ENCODE measurements at places on chromosomes 5 and 9.

DNA sequence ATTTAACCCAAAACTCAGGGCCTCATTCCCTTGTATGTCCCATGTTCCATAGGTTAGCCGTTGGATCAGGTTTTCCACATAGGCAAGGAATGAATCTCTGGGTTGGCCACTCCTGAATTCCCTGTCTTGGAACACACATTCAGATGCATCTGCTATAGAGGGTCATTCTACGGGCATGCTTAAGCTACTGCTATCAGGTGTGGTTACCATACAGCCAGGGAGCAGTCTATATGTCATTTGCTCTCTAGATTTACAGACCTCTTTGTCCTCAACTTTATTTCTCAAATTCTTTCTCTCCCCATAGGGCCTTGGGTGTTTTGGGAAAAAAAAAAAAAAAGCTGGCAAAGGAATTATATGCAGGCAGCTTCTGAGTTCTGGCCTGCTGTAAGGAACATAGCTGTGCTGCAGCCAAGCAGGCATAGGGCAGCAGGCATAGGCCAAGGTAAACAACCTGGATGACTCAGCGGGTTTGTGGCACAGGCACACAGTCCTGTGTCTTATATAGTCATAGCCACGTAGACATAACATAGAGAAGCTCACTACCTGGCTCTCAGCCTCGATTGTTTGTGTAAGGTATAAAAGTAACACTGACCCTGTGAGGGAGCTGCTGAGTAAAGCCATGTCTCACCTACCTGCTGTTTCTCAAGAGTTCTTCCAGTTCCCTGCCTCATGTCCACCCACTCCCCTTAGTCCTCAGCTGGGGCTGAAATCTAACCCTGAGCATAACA is 141.5 kb downstream of the OSTF1 start:
- no peak for DNase-seq

- DNase-seq: no peak
Measured at GRCh38 chr9:95887926-95888497, 12.5 kb downstream of the ERCC6L2 start.

DNA sequence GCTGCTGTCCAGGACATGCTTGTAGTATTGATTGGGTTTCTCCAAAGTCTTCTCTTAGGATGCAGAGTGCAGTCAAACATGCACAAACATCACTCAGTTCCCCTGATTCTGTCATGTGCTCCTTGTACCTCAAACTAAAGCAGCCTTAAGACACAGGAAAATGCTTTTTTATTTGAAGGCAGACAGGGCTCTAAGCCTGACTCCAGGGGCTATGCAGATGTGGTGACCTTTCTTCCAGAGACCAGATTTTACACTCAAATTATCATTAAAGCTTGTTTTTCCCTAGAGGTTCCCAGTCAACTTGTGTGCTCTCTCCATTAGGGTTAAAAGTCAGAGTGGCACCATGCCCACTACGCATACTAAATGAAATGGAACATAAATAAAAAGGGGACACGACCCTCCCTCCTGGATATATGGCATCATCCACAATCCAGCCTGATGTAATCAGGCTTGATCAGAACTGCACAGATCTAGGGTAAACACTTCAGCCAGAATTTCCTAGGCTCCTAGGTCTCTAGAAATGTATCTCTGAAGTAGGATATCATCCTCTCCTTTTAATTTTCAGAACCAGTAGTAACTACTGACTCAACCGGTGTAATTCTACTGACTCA is 771.1 kb downstream of the NR2F1-AS1 start:
- DNase-seq: no peak

GRCh38 chr9:18520416-18521047 is 46.6 kb downstream of the ADAMTSL1 start:
- DNase-seq: no peak

DNA sequence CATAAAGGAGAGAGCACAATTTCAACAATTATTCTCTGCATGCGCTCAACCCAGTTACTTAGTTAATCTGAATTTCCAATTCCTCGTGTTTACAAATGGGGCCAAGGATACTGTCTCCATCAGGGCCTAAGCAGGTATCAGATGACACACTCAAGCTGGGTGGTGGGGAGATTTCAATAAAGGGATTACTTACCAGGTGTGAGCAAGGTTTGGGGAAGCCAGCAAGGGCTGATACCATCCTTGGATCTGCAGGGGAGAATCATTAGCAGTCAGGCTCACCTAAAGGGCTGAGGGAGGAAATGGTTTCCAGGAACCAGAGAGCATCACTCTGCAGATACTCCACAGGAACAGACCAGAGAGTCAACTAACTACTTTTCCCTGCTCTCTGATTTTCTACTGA is 487.1 kb downstream of the NTRK2 start:
- no peak for DNase-seq

DNA sequence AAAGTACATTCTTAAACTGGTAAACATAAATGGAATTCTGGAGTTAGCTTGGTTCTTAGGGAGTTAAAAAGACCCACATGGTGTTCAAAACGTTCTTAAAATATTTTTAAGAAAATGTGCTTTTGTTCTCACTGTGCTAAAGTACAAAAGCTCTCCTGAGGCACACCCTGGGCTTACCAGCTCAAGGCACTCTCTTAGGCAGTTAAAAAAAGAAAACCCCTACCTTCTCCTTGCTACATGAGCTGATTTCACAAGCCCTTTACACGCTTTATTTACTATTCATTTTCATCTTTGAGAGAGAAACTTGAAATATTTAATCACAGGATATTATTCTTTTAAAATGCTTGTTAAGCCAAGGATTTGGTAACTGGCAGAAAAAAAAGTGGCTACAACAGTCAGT is 723.3 kb upstream of the GRAMD2B start:
- DNase-seq: no peak

DNA sequence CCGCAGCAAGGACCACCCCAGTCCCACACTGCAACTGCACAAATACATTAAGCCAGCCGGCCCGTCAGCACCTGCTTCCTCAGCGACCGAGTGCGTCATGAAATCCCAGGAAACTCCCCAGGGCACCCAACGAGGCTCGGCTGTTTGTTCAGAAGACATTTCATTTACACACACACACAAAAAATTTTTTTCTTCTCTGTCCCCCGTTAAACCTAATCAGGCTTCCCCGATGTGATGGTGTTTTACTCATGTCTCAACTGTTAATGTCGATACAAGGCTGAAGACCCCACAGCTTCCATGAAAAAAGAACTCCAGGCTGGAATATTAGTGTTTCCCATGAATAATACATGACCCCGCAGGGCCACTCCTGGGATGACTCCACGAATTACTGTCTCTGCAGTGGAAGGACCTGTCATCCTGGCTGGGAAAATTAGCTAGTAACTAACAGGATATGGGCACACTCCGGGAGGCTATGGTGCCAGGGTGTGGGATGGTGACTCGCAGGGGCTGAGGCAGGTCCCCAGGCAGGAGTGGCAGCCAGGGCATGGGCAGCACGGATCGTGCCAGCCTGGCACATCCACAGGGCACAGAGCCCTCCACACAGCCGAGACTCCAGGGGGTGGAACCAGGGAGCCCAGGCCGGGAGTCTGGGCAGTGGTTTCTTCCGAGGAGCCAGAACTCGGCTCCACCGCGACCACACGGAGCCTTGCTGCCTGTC is 102.4 kb downstream of the VAV2 start:
- no peak for DNase-seq

DNA sequence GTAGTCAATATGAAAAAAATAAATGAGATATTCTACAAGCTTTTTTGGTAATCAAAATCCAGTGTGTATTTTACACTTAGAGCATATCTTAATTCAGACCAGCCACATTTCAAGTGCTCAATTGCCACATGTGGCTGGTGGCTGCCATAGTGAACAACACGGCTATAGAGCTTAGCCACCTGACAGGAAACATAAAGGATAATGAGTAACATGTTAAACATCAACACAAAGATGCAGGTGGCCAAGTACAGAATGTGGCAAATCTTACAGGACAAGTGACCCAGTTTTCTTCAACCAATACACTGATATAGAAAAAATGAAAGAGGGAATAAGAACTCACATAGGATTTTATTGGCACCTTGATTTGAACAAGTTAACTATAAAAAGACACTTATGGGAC is 61.4 kb downstream of the KIF24 start:
- DNase-seq: no peak

DNA sequence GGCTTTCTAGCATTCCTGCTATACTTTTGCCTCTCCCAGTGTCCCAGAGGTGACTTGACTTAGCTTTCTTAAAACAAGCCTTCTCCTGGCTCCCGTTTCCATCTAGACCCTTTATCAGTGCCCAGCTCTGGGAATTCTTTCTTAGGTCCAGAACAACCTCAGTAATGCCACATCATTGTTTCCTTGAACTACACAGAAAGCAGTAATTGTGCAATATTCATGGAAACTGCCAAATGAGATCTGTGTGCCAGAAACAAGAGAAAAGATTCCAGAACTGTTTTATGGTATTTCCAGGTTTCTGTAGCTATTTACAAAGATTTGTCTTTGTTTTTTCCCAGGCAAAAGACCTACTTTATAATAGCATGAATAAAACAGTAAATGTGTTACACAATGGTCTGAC is 391.3 kb downstream of the SLCO4C1 start:
- DNase-seq: no peak

DNA sequence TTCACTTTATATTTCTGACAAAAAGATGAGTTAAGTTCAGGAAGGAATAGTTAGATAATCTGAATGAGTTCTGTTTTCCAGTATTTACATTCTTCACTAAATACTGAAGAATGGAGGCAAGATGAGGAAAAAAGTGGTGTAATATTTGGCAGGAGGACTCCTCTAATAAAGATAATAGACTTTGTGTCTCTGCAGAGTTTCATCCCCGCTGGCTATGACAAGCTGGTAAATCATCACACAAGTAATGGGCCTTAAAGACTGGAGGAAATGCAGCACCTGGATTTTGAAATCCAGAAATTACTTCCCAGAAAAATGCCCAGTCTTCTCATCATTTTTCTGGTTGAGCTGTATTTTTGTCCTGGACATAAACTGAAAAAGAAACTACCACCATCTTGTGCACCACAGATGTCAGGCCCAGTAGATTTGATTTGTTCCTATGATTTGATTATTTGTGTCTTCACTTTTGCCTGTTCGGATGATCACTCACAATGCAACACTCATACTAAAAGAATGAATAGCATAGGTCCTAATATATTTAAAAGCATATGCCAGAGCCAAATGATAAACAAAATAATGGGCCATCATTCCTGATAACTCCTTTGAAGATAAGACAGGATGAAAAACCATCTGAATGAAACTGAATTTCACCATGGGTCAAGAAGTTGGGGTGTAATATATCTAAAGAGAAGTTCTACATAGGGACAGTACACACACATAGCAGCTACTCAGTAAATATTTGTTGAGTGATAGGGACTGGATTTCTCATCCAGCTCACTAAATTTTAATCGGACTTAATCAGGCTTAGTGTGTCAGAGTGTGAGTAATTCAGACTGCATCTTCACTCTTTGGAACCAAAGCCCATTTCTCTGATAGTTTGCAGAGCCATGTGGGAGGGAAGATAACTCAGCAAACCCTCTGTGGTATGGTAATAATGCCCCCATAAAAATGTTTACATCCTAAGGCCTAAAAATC is 200.5 kb downstream of the HINT1 start:
- no peak for DNase-seq

DNA sequence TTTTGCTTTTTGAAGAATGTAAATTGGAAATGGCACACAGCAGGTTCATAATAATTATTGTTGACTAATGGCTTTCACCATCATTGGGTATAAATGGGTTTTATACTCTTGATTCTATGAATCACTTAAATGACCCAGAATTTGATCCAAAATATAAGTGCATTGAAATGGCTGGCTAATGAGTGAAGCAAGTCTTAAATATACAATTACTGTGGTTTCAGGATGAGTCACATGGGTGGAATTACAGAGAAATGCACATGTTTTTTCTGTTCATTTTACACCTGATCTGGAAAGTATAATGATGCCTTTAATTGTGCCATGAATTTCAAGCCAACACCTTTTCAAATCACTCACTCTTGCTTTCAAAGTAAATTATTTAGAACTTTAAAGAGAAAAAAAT is 380.8 kb upstream of the CD180 start:
- DNase-seq: no peak

- DNase-seq: no peak
Measured at GRCh38 chr9:34254966-34255825, 73.9 kb downstream of the KIF24 start.

GRCh38 chr5:119386596-119387344 is 31.0 kb downstream of the TNFAIP8 start:
- DNase-seq: no peak

- peak; percentile 71 for DNase-seq
Measured at GRCh38 chr9:19229595-19230354, 718 bp upstream of the DENND4C start.

DNA sequence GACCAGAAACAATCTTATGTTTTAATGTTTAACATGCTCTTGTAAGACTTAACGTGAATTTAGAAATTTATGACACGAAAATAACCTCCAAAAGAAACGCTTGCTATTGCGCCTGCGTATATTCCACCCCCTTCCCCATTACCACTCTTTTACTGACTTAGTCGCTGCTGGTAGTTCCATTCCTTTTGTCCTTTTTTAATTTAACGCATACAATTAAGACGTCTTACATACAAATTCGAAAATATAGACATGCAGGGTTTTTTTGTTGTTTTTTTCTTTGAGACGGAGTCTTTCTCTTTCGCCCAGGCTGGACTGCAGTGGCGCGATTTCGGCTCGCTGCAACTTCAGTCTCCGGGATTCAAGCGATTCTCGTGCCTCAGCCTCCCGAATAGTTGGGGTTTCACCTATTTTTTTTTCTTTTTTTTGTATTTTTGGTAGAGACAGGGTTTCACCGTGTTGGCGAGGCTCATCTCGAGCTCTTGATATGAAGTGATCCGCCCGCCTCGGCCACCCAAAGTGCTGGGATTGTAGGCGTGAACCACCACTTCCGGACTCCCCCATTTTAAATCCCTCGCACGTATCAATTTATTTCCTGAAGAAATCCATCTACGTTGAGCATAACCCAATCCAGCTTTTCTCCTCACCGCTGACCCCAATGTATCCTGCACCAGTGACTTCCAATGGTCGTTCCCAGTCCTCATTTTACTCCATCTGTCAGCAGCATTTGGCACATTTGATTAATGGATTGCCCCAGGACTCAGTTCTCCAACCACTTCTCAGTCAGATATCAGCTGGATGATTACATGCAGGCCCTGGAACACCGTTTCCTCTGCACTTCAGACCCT is 684 bp upstream of the MED7 start:
- peak; percentile 50 for DNase-seq

- no peak for DNase-seq
Measured at GRCh38 chr9:135949501-135950134, 11.6 kb downstream of the UBAC1 start.

GRCh38 chr5:14664270-14665100 is at the start of gene OTULIN:
Gene OTULIN, plus strand, starts transcription at chr5:14664718. Its CDS starts 108 bp downstream, at chr5:14664826.
- peak; percentile 83 for DNase-seq

- no peak for DNase-seq
Measured at GRCh38 chr5:90813392-90813791, 254.8 kb downstream of the ADGRV1 start.

GRCh38 chr5:133744960-133745308 is 132.6 kb upstream of the FSTL4 start:
- no peak for DNase-seq

All from activated CD4-positive, alpha-beta T cell treated with anti-CD3 and anti-CD28 coated beads for 4 hours (primary cell).